ENCODE measurements at places on chromosomes 6 and 20.

- no peak for DNase-seq
Measured at GRCh38 chr6:129612440-129612839, 97.5 kb downstream of the ARHGAP18 start.

- no peak for DNase-seq
Measured at GRCh38 chr20:42204109-42204660, 586.0 kb upstream of the CHD6 start.

GRCh38 chr20:46006022-46006705 is 2.5 kb upstream of the MMP9 start:
- no peak for DNase-seq

DNA sequence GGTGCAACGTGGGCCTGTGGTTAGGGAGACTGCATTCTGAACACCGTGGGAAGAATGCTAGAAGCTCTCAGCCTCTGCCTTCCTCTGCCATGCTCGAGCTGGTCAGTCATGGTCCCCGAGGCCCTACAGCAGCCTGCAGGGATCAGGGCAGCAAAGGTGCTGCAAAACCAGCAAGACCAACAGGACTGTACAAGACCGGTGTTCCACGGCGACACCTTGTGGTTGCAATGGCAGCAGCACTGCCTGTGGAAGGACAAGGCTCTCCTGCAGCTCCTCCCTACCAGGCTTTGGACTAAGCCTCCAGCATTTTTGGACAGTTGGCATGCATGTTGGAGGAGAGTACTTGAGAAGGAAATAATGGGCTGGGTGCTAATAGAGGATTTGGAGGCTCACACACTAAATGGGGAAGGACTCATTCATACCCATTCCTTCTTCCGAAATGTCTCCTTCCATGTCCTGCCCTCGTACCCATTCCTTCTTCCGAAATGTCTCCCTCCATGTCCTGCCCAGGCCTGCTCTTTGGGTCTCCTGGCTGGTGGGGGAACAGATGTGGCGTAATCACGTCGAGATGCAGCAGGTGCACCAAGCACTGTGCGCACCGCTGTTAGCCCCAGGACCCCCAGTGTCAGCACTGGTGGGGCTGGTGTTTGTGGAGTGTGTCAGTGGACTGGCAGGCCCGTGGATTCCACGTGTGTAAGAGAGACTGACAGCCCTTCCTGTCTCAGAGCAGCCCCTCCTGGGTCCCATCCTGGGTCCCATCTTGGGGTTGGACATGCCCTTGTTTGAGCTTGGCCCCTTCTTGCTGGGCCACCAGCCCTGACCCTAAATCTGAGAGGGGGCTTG is 18.6 kb upstream of the MYT1 start:
- no peak for DNase-seq

GRCh38 chr6:45415315-45415714 is 37.6 kb upstream of the SUPT3H start:
- no peak for DNase-seq

- no peak for DNase-seq
Measured at GRCh38 chr20:49854190-49854875, 41.7 kb downstream of the SLC9A8 start.

DNA sequence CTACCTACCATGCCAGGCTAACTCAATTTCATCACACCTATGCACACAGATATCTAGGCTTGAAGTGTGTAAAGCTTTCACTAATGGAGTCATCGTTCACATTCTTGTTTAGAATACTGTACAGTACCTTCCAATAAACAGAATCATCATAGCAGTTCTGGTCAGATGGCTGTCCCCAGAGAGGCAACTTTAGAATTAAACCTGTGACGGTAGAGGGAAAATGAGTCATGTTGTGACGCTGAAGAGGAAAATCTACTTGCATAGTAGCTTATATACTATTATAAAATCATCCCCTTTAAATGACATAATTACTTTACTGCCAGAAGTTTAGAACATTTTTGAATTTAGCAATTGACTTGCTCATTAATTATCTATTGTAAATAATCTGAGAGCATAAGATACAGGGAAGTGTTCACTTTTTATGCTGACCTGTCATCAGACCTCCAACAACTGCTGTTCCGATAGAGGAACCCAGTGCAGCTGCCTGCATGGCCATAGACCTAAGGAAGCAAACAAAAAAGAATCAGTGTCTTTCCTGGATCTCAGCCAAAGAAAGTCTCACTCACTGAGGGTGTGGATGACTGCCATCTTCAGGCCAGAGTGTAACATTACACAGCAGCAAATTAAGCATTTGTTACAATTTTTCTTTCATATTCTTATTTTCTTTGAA is 29.8 kb downstream of the RHAG start:
- no peak for DNase-seq

- no peak for DNase-seq
Measured at GRCh38 chr6:43407296-43407695, 20.0 kb upstream of the ABCC10 start.

- no peak for DNase-seq
Measured at GRCh38 chr20:14303651-14304050, 33.8 kb downstream of the FLRT3 start.

DNA sequence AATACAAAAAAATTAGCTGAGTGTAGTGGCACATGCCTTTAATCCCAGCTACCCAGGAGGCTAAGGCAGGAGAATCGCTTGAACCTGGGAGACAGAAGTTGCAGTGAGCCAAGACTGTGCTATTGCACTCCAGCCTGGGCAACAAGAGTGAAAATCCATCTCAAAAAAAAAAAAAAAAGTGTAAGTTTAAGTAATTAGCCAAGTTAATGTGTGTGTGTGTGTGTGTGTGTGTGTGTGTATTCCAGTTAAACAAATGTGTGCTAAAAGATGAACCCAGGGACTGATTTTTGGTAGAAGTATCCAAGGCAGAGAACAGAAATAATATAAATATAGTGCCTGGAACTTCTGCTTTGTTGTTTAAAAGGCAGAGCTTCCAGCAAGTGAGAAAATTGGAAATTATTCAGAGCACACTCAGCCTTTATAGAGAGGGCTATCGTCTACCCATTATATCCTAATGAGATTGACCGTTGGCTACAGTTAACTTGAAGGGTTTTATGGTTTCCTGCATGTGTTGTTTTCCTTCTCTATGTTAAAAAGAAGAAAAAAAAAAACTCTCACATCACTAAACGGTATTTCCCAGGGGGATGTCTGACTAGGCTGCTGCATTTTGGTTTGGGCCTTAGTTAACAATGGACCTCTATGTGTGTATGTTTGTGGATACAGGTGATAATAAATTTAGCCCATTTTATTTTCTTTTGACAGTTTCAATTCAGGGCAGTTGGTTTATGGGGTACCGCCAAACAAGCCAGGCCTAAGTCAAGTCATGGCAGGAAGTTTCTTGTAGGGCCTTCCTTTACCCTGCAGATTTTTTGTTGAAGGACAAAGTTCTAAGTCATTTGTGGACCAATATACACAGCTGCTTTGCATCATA is 9.8 kb downstream of the SOX4 start:
- DNase-seq = no peak

DNA sequence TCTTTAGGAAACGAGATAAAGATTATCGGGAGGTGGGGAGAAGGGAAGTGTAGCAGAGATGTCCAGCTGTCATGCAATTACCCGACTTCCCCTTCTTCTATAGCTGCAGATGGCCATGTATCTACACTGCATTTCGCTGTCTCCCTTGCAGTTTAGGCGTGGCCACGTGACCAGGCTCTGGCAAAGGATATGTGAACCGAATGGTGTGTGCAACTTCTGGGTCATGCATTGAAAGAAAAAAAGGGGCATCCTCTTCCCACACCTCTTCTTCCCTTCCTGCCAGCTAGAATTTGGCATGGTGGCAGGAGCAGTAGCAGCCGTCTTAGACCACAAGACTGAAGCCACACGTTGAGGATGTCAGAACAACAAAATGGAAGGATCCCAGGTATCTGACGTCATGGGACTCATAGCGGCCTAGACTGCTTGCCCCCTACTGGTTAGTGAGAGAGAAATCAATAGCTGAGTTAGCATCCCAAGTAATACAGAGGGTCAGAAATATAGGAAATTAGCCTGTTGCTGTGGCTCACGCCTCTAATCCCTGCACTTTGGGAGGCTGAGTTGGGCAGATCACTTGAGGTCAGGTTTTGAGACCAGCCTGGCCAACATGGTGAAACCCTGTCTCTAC is 32.8 kb downstream of the TCF15 start:
- DNase-seq = no peak

GRCh38 chr20:50730765-50731054 is 670 bp upstream of the PARD6B start:
- DNase-seq = no peak

- DNase-seq = no peak
Measured at GRCh38 chr6:14660806-14661579, 543.4 kb downstream of the CD83 start.

DNA sequence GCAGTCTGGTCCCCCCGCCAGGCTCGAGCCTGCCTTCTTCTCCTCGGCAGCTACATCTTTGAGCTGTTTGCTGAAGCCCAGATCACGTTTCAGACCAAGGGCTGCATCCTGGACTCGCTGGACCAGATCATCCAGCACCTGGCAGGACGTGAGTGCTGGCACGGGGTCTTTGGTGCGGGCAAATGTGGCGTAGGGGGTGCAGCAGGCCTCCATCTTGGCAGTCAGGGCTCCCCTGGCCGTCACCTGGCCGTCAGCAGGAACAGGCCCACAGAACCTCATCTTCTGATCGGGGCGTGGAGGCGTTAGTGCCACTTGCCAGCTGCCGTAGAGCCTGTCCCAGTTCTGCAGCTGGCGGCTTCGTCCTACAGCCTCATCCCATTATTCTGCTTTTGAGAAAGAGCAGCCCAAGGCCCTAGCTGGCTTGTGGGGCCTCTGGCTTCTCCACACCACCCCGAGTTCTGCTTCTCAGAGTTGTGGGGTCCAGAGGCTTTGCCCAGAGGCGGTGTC is 16.6 kb upstream of the TNFRSF6B start:
- no peak for DNase-seq

DNA sequence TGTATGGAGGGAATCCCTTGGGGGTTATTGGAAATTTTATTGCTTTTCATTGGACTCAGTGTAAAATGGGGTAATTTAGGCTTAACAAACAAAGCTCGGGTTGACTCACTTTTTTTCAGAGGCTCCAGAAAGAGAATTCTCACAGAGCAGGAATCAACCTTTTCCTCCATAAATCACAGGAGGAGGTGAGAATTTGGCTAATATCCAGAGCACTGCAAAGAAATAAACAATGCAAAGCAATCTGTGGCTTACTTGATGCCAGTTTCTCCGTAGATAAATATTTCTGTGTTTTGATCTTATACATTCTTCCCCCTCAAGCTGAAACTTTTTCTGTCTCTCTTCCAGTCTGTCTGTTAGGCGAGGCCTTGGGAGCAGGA is 176.6 kb downstream of the TSHZ2 start:
- no peak for DNase-seq

DNA sequence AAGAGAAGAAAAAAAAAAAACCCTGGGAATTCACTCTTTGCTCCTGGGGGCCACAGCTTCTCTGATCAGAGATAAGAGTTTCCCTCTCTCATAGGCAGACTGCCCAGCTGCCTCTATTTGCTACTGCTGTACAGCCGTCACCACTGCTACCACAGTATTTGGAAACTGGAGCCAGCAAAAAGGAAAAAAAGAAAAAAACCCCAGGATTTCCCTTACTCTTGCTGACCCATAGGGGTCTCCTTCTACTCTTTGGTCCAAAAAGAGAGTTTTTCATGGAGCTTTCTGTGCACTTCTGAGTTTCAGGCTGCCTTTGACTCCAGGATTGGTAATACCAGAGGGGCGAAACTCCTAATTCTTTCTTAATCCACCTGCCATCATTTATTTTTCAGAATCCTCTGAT is 89.7 kb downstream of the MDGA1 start:
- no peak for DNase-seq

- no peak for DNase-seq
Measured at GRCh38 chr20:34629342-34629741, 47.5 kb downstream of the PIGU start.

Data from activated naive CD4-positive, alpha-beta T cell (primary cell).